NCI-H748 treated with DMSO at 0.1 percent for 48 hours (cell line): ENCODE measurements at places on chromosomes 13 and 19.

GRCh38 chr19:8569066-8569771 lies 8.0 kb downstream of the MYO1F start:
- DNase-seq, result no peak

DNA sequence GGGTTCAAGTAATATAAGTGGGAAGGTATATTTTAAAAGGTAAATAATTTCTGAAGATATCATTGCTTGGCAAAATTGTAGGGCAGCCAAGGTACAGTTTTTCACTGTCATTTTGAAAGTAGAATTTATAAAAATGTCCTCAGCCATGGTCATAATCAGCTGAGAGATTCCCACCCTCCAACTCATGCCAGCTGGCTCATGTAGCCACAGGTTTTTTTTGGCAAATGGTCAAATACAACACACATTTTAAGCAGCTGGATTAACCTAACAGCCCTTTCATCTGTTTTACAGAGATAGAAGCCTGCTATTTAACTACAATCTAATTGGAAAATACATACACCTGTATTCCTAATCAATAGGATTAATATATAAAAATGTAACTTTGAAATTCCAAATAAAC lies 619.2 kb upstream of the SGCG start:
- peak; percentile 19 for DNase-seq

GRCh38 chr13:95862408-95862807 lies 185.5 kb downstream of the DNAJC3 start:
- DNase-seq, result no peak

DNA sequence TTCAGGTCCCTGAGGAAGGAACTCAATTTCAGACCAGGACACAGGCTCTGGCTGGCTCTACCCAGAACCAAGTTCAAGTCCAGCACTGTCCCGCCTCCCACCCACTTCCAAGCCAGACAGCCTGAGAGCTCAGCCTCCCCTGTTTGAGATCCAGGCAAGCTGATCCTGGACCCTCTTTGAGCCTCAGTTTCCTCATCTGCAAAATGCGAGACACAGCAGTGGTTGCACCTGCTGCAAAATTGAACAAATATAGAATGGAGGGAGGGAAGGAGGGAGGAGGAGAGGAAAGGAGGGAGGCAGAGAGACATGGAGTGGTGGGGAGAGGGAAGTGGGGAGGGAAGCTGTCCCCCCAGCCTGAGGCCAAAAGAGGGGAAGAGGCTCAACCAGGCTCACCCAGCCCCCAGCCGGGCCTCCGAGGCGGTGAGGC lies 751 bp downstream of the TMEM221 start:
- no peak for DNase-seq

GRCh38 chr13:113137691-113138298 lies 15.2 kb downstream of the F10 start:
- DNase-seq, result no peak

- no peak for DNase-seq
Measured at GRCh38 chr13:90534617-90535370, 812.7 kb upstream of the MIR17HG start.

GRCh38 chr13:81927347-81927746 lies 1586.4 kb upstream of the SPRY2 start:
- DNase-seq, result peak; percentile 7

GRCh38 chr13:97429681-97430081 lies 4.3 kb upstream of the RAP2A start:
- peak; percentile 53 for DNase-seq

GRCh38 chr19:772730-773436 lies 22.0 kb downstream of the MISP start:
- no peak for DNase-seq

DNA sequence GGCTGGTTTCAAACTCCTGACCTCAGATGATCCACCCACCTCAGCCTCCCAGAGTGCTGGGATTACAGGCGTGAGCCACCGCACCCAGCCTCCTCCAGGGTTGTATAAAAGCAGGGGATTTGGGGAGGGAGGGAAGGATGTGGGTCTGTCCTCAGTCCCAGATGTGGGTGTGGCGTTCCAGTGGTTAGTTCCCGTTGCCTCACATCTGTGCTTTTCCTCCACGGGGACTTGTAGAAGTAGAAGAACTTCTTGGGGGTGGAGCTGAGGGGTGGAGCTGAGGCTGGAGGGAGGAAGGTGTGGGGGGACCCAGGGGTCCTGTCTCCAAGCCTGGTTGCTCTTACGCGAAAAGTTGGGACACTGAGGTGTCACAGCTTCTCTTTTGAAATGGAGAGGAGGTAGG lies 514 bp upstream of the MCEMP1 start:
- no peak for DNase-seq

GRCh38 chr13:44431150-44431549 lies 57.5 kb downstream of the SERP2 start:
- no peak for DNase-seq

- DNase-seq, result no peak
Measured at GRCh38 chr19:10872546-10873107, 1.3 kb downstream of the CARM1 start.

DNA sequence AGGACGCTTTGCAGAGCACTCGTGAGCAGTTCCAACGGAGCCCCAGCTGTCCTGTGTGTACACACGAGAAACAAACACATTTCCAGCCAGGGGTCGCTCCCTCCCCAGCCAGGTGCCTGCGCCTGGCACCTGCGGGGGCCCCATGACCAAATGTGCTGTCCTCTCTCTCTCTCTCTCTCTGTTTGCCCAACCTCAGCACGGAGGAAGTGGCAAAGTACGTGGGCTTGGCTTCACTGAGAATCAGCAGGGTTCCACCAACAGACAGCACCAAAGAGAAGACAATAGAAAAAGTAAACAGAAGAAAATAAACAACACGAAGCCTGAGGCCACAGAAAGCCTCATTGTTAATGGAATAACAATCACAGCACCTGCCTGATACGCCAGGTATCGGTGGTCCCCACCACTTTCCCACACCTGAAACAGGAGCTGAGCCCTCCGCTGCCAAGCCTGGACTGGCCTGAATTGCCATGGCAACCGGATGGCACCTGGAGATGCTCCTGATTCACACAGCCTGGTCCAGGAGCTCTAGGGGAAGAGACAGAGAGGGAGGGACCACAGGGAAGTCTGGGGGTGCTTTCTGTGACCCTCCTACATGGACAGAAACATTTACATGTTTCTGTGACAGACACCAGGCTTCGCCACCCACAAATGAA lies 103.9 kb upstream of the CACNA1A start:
- DNase-seq, result peak; percentile 99

- DNase-seq, result no peak
Measured at GRCh38 chr19:19444681-19445155, 39.2 kb downstream of the GATAD2A start.

DNA sequence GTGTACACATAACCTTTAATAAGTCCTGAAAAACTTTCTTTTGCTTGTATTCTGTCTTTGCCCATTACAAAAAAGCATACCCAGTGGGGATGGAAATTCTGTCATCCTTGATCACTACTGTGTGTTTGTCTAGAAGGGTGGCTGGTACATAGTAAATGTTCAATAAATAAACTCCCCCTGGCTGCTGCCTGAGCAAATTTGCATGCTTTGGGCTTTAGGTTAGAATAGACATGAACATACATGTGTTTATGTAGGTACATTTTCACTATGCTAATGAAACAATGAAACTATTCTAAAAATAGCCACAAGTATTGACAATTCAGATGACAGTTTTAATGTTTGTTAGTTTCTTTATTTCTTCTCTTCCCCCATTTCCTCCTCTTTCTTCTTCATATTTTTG lies 36.1 kb downstream of the TNFSF13B start:
- DNase-seq, result no peak
